Hypothalamus (tissue), 51 donors: ENCODE measurements at places on chromosomes 12 and 14.

- no peak for DNase-seq
These were observed 789.2 kb upstream of the FBXO33 start for GRCh38 chr14:40221428-40221827.

GRCh38 chr12:52903285-52903854, 1.5 kb downstream of the KRT8 start:
- DNase-seq, result no peak

- DNase-seq, result no peak
These were observed 846.7 kb downstream of the TMEM121 start for GRCh38 chr14:106372870-106373652.

DNA sequence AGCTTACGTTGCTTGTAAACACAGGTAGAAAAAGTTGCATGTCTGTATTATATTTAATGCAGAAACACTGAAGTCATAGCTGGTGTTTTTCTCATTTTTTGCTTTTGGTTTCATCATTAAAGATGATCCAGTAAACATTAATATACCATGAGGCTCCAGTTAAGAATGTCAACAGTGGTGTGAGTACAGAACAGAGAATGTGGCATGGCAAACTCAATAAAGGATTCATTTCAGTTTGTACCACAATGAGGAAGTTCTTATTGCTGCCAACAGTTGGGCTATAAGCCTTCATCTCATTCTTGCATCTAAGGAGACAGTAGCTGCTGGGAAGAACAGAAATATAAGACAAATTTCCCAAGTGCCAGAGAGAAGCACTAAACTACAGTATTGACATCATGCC, 72.1 kb upstream of the ST8SIA1 start:
- DNase-seq, result no peak

DNA sequence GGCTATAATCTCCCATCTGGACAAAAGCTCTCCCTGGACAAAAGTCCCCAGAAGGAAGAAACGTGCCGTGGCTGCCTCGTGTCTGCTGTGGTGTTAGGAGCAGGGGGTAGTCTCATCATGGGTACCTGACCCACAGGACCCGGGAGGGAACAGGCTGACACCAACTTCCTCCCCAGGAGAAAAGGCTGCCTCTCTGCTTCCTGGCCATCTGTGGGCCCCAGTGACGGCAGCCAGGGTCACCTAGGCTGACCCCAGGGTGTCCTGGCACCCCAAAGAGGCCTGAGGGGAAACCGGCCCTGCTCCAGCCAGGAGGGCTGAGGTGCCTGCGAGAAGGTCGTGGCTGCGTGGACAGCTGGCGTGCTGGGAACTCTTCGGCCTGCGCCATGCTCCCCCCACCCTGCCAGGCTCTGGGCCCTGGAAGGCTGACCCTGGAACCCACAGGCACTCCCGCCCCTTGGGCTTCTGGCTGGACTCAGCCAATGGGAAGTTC, 133.9 kb downstream of the RFLNA start:
- no peak for DNase-seq

DNA sequence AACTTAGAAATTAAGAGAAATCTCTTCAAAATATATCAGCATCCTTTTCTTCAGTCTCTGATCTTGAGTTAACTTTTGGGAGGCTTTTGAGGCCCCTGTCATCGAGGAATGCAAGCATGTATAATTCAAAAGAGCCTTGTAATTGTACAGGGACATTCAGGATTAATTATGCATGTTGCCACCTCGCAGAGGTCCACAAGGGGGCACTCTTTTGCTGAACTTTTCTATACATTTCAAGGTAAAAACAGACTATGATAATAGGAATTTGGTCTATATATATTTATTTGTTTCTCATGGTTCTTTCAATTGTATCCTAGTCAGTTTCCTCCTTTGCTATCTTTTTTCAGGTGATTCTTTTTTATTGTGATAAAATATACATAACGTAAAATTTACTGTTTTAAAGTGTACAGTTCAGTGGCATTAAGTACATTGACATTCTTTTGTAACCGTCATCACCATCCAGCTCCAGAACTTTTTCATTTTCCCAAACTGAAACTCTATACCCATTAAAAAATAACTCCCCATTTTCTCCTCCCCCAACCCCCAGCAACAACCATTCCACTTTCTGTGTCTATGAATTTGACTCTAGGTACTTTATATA, 47.0 kb upstream of the SLC2A13 start:
- no peak for DNase-seq

- DNase-seq, result no peak
These were observed 1.5 kb downstream of the CAPRIN2 start for GRCh38 chr12:30753233-30753632.

DNA sequence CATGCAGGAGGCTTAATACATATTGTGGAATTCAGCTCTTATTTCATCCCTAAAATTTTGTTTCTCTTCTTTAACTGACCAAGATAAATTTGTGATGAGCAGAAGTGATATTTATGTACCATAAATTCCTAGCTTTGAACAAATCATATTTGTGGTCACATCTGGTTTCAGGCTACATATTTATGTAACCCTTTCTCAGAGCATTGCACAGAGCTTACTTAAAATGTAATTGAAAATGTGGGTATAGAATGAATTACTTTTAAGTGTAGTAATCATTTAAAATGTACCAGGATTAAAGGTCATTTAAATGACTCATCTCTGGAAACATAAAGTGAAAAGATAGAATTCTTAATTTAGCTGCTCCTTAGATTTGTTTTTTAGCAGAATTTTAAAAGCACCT, 129.9 kb upstream of the FRMD6 start:
- no peak for DNase-seq

- no peak for DNase-seq
These were observed 601 bp downstream of the KLC1 start for GRCh38 chr14:103629503-103630121.

DNA sequence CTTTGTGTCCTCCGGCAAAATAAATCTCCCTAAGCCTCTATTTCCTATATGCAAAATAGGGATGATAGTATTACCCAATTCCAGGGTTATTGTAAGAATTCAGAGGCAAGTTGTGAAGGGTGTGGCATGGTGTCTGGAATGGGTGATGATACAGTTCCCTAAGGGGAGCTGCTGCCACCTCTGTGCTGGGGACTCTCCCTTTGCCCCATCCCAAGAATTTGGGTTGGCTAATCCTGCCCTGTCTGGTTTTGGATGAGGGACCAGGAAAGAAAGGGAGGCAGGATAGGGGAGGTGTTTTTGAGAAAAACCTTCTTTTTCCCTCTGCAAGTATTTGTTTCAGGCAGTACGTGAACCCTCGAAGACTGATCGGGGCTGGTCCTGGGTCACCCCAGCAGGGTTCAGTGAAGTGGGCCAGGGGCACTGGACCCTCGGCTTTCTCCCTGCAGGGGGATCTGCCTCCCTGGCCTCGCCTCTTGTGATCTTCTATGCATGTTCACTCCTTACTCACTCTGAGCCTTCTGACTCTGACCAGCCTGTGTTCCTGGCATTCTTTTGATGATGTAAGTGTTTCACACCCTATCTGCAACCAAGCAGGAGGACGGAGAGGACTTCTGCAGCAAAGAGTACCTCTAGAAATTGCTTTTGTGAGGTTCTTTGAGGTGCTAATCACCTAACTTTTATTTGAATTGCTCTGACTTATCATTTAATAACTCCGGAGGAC, 60.8 kb downstream of the RASSF3 start:
- no peak for DNase-seq

GRCh38 chr12:1838994-1839365, 18.6 kb downstream of the LRTM2 start:
- DNase-seq, result no peak

DNA sequence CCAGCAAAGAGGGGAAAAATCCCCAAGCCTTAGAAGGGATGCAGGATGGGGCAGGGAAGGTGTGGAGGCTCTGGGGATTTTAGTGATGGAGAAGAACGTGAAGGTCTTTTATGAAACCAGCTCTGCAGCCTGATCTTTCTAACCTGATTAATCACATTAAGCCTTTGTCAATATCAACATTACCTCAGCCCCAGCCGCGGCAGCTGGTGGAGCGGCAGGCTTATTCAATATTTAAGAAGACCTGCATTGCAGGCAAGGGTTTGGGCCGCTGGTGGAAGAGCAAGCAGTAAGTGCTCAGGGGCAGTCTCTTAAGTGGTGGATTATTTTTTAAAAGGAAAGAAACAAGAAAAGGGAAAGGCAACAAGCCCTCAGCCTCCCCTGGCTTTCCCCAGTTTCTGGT, 16.6 kb downstream of the RPH3A start:
- no peak for DNase-seq

DNA sequence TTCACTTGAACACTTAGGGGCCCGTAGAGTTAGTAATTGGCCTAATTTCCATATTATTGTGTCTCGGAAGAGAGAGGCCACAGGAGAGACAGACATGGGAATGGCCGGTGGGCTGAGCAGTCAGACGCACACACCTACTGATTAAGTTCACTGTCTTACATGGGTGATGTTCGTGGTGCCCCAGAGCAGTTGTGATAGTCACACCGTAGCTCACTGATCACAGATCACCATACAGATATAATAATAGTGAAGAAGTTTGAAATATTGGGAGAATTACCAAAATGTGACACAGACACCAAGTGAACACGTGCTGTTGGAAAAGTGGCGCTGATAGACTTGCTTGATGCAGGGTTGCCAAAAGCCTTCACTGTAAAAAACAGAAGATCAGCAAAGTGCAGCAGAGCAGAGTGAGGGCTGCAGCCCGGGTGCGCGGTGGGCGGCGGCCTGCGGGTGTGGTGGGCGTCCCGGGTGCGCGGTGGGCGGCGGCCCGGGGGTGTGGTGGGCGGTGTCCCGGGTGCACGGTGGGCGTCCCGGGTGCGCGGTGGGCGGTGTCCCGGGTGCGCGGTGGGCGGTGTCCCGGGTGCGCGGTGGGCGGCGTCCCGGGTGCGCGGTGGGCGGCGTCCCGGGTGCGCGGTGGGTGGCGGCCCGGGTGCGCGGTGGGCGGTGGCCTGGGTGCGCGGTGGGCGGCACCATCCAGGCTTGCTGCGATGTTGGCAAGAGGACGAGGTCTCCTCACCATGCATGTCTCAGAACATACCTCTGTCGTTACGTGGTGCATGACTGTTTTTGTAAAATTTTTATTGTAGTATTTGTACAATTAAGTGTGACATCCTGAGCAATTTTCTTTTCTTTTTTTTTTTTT, 34.3 kb upstream of the TEX22 start:
- DNase-seq, result no peak

- DNase-seq, result no peak
These were observed 59.2 kb downstream of the RASSF8 start for GRCh38 chr12:26017484-26018211.
